Psoas muscle (tissue), 8 donors: ENCODE measurements at places on chromosomes 13 and 19. TPM values are rescaled to one million over a fixed set of nuclear protein-coding genes. Genes with fewer than 3 reads are reported as not detected.

Gene TRPM4
- 9.5 TPM for total RNA-seq

Gene COG6
- 16.1 TPM for total RNA-seq

Gene EXOC3L2
- total RNA-seq, result 0.62 TPM

Gene MEF2B
- total RNA-seq, result 0.65 TPM

Gene CACNG8
- 0.17 TPM for total RNA-seq
